Skin of body (tissue), 3 donors: ENCODE measurements at places on chromosomes 4 and X.

DNA sequence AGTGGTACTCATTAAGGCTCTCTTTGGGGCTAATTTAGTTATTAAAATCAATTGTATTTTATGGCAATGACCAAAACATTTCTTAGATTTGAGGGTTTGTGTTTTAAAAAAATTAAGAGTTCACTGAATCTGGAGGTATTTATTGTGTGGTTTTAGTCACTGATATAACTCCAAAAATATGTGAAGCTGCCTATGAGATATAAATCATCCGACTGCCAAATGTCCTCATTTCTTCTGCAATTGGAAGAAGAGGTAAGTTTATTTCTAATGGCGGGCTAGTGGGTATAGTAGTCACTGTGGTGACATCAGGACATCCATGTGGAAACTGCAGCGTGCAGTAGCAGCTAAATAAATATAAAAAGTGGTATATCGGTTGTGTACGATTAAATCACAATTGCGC, 205.5 kb downstream of the MID1 start:
- DNase-seq, result no peak

DNA sequence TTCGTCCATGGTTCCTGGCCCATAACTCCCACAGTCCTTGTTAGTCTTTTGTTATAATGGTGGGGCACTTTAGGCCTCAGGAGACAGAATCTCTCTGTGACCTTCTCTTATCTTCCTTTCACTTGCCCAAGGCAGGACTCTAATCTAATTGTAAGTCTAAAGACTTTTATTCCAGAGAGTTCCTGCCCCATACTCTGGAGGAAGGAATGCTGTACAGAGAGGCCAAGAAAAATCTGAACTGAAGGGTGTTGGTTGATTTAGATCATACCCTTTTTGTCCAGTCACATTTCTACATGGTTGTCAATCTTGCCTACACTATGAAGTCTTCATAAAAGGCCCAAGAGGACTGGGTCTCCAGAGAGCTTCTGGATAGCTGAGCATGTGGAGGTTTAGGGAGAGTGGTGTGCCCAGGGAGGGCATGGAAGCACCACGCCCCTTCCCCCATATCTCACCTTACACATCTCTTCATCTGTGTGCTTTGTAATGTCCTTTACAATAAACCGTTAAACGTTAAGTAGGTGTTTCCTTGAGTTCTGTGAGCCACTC, 84.5 kb downstream of the AFF1 start:
- no peak for DNase-seq

DNA sequence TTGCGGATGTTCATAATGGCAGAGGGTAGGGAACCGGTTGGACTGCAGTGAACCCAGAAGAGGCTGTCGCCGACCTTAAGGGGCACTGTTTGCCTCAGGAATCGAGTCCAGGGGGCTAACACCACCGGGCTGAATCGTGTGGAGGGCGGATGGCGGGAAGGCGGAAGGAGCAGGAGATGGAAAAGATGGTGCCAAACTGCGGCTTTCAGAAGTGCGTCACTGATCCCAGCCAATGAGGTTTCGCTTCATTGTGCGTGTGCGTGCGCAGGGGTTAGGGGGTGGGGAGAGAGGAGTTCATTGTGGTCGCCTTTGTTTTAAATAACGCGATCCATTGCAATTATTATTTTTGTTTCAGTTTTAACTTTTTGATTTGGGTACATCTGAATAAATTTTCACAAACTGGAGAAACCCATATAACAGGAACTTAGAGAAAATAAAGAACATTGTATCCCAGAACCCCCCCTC, at the start of gene NAA11:
TSS of gene NAA11 (minus strand) at position 198 of the 465 bp plus-strand sequence. CDS start at position 14, 184 bp downstream.
- DNase-seq, result no peak

DNA sequence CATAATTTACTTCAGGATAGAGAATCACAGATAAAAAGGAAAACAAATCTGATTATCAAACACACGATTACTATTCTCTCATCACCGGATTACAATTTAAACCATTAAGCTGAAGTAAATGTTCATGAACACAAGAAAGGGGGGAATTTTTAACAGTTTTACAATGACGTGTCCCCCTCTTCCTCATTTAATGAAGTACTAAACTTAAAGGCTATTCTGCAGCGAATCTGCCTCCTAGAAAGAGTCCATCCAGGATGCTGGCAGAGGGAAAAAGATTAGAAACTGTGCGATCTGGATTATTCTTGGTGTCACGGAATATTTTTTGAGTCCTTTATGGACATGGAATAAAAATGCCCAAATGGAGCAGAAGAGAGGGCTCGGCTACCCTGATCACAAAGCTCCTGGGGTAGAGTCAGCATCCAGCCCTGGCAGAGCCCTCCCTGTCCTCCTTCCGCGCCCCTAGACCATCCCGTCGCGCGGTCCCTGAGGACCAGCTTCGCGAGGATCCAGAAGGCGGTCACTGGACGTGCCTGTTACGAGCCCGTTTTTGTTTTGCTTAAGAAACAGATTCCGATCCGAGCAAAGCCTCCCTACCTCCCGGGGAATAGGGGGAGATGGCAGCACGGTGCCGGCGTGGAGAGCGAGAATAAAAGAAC, 1.2 kb downstream of the ELF2 start:
- DNase-seq, result no peak

- no peak for DNase-seq
These were observed 824 bp downstream of the LRPAP1 start for GRCh38 chr4:3531318-3531878.

DNA sequence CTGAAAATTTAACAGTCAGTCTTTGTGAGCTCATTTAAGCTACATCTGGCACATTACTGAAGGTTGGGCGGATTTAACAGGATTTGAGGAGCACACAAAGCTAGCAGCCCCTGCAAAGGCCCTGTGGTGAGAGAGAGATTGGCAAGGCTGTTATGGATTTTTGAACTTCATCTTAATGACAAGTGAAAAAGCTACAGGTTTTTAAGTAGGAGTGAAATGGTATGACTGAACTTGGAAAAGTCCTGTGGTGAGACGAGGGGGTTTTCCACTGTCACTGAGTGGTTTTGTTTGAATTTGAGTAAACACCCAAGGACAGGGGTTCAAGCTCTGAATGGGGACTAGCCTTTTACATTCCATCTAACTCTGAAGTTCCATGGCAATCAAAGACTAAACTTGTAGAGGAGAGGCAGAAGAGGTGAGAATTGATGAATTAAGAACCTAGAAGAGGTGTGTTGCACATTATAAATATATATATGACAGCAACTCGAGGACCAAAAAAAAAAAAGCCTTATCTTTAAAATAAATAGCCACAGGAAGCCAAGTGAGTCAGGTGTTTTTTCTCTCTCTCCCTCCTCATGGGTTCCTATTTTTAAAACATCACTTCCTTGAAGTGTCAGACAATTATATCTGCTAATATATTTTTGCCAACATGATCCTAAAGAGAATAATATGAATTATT, 47.8 kb upstream of the CLNK start:
- DNase-seq, result no peak

- no peak for DNase-seq
These were observed 291.9 kb downstream of the PPP3CA start for GRCh38 chr4:101055392-101055791.

DNA sequence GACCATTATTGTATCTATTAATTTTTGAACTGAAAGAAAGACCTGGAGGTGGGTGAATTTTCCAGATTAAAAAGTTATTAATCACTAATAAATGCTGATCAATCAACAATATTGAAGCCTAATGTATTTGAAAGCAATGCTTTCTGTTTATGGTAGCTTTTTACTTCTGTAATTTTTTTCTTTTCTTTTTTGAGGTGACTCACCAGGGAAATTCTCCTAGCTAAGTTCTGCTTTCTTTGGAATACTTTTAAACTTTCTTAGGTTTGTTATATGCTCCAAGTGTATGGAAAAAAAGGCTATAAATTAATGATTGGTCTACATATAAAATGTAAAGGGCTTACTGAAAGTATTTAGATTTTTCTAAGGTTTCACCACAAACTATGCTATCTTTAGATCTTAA, 94.2 kb downstream of the MBNL3 start:
- DNase-seq, result no peak
